Fibroblast of skin of scalp (primary cell): ENCODE measurements at places on chromosomes 4 and X.

GRCh38 chr4:100880011-100880410 is 362.2 kb upstream of the EMCN start:
- no peak for DNase-seq

DNA sequence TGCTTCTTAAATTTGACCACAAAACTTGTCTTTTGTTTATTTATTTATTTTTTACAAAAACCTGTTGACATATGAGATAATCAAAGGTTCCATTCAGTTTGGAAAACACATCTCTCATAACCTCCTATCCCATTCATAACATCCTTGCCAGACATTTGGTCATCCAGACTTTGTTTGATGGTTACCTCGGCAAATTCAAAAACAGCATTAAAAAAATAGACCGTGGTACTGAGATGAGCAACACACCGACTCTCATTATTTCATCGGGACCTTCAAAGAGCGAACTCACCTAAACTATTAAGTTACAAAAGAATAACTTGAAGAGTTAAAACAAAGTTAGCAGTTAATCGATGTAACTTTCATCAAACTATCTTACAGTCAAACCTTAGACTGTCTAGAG is 85.8 kb upstream of the RPS6KA3 start:
- no peak for DNase-seq

- DNase-seq = peak; percentile 18
Observed at GRCh38 chrX:13518126-13518525, 51.3 kb upstream of the EGFL6 start.

GRCh38 chr4:107894138-107894603 is 37.2 kb upstream of the CYP2U1 start:
- DNase-seq = no peak

GRCh38 chrX:7904562-7904961 is 22.7 kb downstream of the PNPLA4 start:
- no peak for DNase-seq

DNA sequence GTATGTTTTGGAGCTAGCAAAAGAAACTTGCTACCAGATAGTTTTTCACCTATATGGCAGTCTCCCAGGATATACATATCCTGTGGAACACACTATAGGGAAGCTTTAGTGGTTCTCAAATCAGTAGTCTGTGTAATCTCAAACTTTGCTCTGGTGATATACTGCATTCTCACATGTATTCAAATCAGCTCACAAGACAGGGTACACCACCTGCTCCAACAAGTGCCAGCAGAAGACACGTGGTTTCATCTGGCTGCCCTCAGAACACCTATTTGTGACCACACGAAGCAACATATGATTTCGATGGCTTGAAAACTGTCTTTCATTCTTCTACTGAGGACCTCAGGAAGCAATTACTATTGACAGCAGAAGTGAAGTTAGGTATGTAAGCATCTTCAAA is 37.7 kb downstream of the BCLAF3 start:
- DNase-seq = no peak

- DNase-seq = no peak
Observed at GRCh38 chrX:2610246-2611170, 80.6 kb upstream of the CD99 start.

- DNase-seq = no peak
Observed at GRCh38 chr4:121817006-121817405, 6.7 kb downstream of the CCNA2 start.

- peak; percentile 30 for DNase-seq
Observed at GRCh38 chr4:22514001-22514400, 1.9 kb downstream of the ADGRA3 start.

GRCh38 chr4:137471895-137472294 is 60.4 kb downstream of the PCDH18 start:
- no peak for DNase-seq

DNA sequence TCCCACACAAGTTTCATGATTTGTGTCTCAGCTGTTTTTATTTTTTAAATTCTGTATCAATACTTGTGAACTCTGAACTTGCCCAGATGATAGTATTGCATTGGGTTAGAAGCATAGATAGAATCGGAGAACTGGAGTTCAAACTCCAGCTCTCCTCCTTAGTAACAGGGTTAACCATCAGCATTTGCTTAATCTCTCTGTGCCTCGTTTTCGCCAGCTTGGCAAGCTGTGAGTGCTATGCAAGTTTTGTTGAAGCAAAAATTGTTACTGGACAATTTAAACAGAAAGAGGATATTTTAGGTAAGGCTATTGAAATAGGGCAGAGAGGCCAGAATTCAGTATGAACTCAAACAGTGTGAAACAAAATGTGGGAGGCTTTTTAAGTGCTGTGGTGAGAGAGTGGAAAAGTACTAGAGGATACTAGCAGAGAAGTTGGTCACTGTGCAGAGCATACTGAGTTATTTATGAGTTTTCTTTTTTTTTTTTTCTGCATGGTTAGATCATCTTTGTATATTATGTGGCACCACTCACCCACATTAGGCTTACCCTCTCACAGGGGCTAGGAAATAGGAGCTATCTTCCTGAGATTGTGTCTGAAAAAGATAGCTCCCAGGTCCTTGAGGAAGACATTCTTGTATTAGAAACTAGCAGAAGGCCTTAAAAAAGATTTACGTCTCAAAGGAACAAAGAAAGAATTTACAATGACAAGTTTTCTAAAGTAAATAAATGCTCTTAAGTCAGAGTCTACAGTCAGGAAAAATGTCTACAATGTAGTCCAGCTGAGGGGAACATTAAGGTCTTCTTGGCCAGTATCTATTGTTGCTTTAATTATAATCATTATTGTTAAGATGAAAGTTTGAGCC is 1126.6 kb downstream of the FAT4 start:
- no peak for DNase-seq

DNA sequence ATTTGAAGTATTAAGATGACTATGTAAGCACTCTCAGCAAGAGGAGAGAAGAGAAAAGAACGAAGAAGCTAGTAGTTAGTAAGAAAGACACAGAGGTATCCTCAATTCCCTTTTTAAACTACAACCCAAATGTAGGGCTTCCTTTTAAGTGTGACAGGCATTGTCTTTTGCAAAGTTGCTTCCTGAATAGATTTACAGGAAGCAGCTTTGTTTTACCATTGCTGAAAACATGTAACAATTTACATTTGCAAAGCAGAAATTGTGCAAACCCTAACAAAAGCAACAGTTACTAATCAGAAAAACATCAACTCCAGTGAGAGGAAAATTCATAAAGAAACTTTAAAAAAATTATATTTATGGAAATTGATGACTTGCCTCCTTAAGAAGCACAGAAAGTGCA is 96.4 kb downstream of the FAM13A start:
- no peak for DNase-seq

- DNase-seq = no peak
Observed at GRCh38 chr4:177301126-177301639, 8.5 kb upstream of the NEIL3 start.

DNA sequence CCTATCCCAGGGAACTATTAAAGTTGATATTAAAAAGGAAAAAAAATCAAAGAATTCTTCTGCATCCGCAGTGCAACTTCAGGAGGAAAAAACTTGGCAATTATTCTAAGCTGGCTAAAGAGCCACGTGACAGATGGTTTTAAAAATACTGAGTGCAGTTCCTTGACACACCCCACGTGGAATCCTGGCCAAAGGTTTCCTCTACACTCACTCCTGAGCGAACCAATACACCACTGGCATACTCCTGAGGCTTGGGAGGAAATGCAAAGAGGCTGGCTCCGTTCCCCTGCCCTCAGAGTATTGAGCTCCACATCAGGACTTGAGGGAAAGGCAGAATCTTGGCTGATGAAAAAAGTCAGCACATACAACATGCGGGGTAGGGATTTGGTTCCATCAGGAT is 133.8 kb upstream of the ATP6AP2 start:
- no peak for DNase-seq

- DNase-seq = no peak
Observed at GRCh38 chr4:129335276-129335675, 239.3 kb downstream of the C4orf33 start.

DNA sequence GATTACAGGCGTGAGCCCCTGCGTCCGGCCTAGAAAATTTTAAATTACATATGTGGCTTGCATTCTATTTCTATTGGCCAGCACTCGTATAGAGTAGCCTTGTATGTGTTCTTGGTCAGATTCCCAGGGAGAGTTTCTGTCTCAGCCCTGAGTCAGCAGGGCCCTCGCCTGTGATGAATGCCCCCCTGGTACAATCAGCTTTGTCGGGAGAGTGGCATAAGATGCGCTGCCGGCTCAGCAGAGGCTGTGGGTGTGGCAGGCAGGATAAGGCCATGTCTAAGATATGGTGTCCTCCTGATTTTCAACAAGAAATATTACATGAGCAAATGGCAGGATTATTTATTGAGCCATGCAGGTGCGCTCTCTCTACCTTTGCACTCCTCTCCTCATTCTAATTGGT is 1.6 kb upstream of the REELD1 start:
- no peak for DNase-seq

DNA sequence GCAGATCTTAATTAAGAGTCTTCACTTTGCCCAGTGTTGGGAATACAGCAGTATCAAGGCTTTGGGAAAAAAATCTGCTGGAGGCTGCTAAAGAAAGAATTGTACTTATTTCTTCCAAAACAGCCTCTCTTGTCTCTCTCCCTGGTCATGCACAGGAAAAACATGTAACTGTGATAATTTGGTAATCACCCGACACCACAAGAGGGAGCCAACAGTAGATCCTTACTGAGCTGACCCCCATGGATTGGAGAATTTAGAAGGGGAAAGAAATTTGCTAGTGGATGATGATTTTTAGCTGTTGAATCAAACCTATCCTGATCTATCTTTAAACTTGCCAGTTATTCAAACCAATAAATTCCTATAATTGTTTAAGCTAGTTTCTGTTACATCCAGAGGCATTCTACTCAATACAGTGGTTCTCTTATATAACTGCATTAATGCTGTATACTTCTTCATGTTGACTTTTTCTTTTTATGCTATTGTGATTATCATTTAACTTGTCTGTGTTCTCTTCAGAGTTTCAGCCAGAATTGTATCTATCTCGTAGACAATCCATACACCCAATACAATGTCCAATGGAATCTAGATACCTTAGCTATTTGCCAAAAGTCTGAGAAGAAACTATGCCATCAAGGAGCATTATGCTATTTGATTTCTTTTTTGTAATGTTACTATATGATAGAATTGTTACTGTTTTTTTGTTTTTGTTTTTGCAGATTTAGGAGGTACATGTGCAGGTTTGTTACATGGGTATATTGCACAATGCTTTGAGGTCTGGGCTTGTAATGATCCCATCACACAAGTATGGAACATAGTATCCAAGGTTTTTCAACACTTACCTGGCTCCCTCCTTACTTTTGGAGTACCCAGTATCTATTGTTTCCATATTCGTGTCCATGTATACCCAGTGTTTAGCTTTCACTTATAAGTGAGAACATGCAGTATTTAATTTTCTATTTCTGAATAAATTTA is 31.3 kb upstream of the ARHGEF38 start:
- DNase-seq = peak; percentile 46

DNA sequence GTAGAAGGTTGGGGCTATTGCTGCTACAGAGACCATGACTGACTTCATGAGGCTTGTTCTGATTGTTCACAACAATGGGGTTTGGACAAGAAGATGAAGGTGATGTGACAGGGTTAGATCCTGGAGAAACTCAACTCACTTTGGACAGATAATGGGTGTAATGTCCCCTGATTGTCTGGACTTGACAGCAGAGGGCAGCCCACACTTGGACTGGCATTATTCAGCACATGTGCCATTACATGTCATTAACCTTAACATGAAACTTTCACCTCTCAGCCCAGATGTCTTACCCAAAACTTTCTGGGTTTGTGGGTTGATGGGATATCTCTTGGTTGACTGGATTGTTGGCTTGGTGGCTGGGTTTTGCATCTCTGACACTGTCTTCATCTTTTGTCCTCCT is 101.5 kb downstream of the MXRA5 start:
- peak; percentile 22 for DNase-seq

- DNase-seq = no peak
Observed at GRCh38 chrX:10444204-10444603, 176.2 kb downstream of the MID1 start.

DNA sequence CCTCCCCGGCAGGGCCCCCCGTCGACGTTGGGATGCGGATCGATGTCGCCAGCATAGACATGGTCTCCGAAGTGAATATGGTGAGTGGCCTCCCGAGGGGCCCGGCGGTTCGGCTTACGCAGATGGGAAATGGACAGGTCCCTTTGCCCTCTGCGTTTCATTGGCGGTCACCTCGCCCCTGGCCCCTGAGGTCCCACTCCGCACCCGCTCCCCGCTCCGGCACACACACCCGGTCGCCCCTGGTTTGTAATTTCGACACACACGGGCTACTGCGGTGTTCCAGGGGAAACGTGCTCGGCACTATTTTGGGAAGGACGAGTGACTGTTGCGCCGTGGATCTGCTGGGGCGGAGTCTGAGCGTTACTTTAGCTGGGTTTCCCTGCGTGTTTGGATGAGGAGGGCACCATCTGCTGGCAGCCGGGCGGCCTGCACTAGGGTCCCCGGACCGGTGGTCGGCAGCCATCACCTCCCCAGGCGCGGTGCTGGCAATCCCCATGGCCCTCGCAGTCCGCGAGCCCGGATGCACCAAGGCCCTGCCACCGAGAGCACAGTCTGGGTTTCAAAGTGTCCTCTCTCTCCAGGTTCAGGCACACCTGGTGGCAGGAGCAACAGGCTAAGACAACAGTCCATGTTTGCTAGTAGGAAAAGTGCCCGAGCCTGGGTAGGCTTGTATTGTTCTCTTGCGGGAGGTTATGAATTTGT is 1.2 kb downstream of the GABRB1 start:
- DNase-seq = peak; percentile 35

DNA sequence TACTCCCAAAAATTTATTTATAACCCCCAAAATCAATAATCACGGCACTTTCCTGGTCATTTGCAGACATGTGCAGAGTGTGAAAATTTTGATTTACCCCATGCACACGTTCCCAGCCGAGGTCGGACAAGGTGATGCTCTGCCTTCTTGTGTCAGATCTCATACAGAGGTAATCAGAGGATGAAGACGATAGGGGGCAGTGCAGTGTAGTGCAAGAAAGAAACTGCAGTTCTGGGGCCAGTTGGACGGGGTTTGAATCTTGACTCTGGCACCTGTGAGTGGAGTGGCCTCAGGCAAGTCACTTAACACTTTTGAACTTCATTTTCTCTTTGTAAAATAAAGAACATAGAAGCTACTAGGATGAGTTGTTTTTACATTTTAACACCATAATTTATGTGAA is 88.4 kb downstream of the FRMPD3 start:
- peak; percentile 52 for DNase-seq

DNA sequence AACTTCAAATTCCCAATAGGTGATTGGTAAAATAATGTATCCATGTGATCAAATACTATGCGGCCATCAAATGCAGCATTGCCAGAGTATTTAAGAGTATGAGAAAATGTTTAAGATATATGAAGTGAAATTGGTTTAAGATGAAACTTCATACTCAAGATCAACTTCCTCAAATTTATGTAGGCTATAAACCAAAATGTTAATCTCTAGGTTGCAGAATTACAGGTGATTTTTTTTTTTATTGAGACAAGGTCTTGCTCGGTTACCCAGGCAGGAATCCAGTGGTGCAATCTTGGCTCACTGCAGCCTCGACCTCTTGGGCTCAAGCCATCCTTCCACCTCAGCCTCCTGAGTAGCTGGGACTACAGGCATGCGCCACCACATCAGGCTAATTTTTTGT is 25.3 kb downstream of the ACSL4 start:
- no peak for DNase-seq
